Neural progenitor cell (in vitro differentiated cells): ENCODE measurements at places on chromosomes 2 and 18.

- H3K27ac ChIP-seq = peak overlapping the region; percentile 10
- H3K4me1 ChIP-seq = peaks cover 49% of the 10 kb centered on the region
- peak; percentile 17 for DNase-seq
- no peaks in the 10 kb centered on the region for H3K36me3 ChIP-seq
These were observed 164.1 kb downstream of the MYCN start for GRCh38 chr2:16104315-16104948.

GRCh38 chr2:23703583-23704385, 223.1 kb downstream of the ATAD2B start:
- no peaks in the 10 kb centered on the region for H3K27me3 ChIP-seq
- DNase-seq = no peak
- no peak overlapping the region for H3K27ac ChIP-seq
- H3K4me3 ChIP-seq = no peak overlapping the region
- no peaks in the 10 kb centered on the region for H3K36me3 ChIP-seq

DNA sequence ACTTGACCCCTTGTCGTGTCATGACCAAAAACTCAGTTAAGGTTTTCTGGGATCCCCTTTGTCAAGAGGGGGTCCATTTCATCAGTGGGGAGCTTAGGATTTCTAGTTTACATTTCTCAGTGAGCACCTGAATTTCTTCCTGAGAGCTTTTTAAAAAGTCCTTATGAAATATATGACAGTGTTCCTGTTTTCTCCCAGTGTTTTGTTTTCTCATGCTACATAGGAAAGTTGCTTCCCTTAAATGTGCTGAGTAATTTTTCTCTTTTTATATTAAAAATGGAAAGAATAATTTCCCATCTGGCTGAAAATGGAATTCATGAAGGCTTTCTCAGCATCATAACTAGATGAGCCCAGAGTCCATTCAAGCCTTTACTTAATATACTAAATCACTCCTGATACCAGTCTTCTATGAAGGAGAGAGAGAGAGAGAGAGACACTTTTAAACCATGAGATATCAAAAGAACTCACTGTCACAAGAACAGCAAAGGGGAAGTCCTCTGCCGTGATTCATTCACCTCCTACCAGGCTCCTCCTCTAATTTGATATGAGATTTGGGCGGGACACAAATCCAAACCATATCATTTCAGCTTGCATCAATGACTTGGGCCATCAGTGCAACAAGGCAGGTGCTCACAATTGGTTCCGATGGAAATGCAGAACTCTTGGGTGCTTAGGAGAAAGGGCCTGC, 61.1 kb downstream of the XRCC5 start:
- H3K27me3 ChIP-seq = no peaks in the 10 kb centered on the region
- H3K4me3 ChIP-seq = no peak overlapping the region
- H3K27ac ChIP-seq = no peak overlapping the region
- no peaks in the 10 kb centered on the region for H3K4me1 ChIP-seq
- peaks cover 36% of the 10 kb centered on the region for H3K36me3 ChIP-seq

DNA sequence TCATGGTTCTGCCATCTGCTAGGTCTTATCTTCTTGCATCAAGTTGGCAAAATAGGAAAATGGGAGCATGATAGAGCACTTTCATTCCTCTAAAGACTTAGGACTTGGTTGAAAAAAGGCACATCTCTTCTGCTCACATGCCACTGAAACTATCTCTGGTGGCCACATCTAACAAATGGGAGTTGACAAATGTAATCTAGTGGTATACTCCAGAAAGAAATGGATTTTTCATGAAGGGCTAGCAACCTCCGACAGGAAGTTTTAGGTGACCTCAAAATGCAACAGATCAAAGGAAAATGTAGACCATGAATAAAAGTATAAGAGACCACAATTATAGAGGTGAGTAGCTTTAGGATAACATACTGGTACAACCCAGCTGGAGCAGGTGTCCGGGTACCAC, 224.1 kb downstream of the SETBP1 start:
- H3K27me3 ChIP-seq = no peaks in the 10 kb centered on the region
- no peak overlapping the region for H3K4me3 ChIP-seq
- no peak overlapping the region for H3K27ac ChIP-seq
- H3K4me1 ChIP-seq = peaks cover 4% of the 10 kb centered on the region
- DNase-seq = no peak

- H3K27ac ChIP-seq = no peak overlapping the region
- no peaks in the 10 kb centered on the region for H3K36me3 ChIP-seq
- no peaks in the 10 kb centered on the region for H3K27me3 ChIP-seq
- no peak for DNase-seq
- H3K4me3 ChIP-seq = no peak overlapping the region
These were observed 28.4 kb downstream of the COA5 start for GRCh38 chr2:98579926-98580325.

GRCh38 chr2:235896061-235896460, 272.1 kb downstream of the GBX2 start:
- DNase-seq = no peak
- no peak overlapping the region for H3K27ac ChIP-seq
- no peaks in the 10 kb centered on the region for H3K36me3 ChIP-seq
- H3K4me3 ChIP-seq = no peak overlapping the region
- no peaks in the 10 kb centered on the region for H3K27me3 ChIP-seq

- no peak overlapping the region for H3K4me3 ChIP-seq
- H3K27me3 ChIP-seq = peaks cover 19% of the 10 kb centered on the region
These were observed 1.2 kb upstream of the CLUL1 start for GRCh38 chr18:595571-595970.
